ENCODE measurements at places on chromosomes 16 and 17.

DNA sequence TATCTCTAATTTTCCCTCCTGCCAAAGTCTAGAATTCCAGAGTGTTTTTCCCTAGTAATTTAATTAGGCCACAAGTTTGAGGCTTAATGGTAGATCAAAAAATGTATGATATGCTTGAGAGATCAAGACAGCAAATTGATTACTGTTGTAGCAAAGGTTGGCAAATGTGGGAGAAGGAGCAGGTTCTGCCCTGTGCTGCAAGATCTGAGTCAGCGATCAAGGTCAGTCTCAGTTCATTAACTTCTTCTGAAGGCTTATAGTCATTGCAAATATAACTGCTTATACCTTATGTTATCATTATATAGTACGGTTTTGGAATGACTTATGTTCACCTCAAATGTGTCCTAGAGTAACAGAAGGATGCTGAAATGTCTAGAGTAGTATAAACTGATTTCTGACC is 231.1 kb upstream of the TBX2 start:
- no peak for DNase-seq

GRCh38 chr17:57945996-57946797 is 9.0 kb downstream of the CUEDC1 start:
- DNase-seq, result no peak

DNA sequence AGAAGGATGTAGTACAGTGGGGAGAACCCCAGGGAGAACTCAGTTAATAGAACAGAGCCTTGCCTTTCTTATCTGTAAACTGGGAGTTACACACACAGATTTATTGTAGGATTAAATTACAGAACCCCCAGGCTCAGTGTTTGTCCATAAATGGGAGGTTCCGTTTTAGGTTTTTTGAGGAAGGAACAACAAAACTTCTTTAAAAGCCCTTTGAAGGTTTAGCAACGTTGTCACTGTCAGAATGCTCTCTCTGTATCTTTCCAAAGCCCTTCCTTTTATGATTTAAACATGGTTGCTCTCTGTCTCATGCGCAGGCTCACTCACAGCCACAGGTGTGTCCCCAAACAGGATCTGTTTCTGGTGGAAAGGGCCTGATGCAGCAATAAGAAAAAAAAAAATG is 9.4 kb upstream of the GNA13 start:
- DNase-seq, result no peak

- DNase-seq, result no peak
These were observed 3.1 kb downstream of the BAIAP2 start for GRCh38 chr17:81037798-81038733.

- DNase-seq, result no peak
These were observed 36.7 kb downstream of the ARHGAP17 start for GRCh38 chr16:24978370-24978914.

DNA sequence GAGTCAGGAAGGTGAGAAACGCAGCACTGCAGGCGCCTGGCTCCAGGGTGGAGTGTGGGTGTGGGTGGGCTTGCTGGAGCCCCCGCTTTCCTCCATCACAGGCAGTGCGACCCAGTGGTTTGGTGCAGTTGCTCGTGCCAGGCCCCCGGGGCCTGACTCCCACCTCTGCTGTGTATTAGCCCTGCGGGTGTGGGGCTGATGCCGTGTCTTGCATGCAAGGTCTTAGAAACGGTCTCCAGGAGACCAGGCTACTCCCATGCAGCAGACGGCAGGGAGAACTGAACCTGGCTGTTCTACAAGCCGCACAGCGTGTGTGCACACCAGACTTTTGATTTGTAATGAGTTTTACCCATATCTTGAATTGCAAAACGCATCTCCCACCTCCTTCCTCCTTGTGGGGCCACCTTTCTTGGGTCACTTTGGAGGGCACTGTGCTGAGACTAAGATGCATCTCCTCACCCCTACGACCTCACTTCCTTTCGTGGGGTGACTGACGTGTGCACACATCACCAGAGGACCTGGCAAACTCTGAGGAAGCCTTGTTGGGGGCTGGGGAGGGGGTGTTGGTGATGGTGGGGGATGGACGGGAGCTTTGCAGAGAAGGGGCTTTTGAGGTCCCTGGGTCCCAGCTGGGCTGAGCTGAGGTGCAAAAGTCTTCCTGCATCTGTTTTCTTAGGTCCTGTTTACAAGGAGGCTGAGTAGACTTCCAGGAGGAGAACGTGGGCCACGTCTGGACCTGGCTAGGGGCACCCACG is 101.8 kb upstream of the TNRC6C start:
- no peak for DNase-seq

GRCh38 chr17:77836557-77837041 is 121.9 kb upstream of the TNRC6C start:
- no peak for DNase-seq

GRCh38 chr16:86901483-86901882 is 323.1 kb downstream of the FOXL1 start:
- no peak for DNase-seq

GRCh38 chr17:48603959-48604769 is 622 bp downstream of the HOXB6 start:
- no peak for DNase-seq

DNA sequence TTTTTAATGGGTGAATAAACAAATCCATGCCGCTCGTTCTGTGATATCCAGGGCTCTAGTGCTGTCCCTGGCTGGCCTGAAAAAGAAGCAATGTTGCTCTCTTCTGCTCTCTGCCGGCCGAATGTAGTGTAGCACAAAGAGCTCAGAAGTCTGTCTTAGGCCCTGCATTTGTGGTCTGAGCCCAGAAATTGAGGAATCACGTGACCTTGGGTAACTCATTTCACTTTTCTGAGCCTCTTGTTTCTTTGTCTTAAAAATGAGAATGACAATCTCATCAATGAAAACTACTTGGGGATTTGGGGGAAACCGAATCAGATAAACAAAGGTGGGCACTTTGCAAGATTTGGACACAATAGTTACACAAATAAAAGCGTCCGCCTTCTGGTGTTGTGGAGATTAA is 381.6 kb upstream of the ASIC2 start:
- DNase-seq, result peak; percentile 33

GRCh38 chr17:72474243-72474642 is 353.4 kb downstream of the SOX9 start:
- DNase-seq, result no peak

- DNase-seq, result peak; percentile 14
These were observed 562 bp downstream of the USP31 start for GRCh38 chr16:23148513-23149266.

- DNase-seq, result no peak
These were observed 20.2 kb upstream of the TOX3 start for GRCh38 chr16:52567193-52567592.

DNA sequence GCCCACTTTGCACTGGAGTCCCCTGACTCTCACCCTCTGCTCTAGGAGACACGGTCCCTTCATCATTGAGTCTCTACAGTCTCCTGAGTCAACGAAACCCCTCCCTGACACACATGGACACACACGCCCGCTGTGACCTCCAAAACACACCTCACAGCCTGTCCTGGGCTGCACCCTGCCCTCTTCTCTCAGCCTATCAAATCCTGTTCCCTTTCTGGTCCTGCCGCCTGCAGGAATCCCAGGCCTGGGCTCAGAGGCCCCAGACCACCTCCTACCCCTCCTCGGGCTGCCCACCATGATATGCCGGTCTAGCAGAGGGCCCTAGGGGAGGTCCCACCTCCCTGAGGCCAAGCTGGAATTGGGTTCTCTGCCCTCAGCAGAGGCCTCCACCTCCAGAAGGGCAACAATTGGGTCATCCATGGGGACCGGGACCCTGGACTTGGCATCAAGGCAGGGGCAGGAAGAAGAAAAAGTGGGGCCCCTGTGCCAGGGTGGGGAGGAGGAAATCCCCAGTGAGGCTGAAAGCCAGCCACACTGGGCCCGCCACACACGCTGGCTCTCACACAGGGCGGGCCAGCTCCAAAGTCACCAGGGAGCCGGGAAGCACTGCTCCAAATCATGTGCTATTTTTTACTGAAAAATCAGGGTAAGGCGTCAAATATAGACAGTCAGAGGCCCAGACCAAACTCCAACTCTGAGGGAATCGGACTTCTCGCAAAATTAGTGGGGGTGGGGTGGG is 3.4 kb downstream of the PPP1R9B start:
- no peak for DNase-seq

GRCh38 chr16:70324998-70325747 is 21.5 kb upstream of the DDX19A start:
- no peak for DNase-seq

- DNase-seq, result no peak
These were observed 542 bp downstream of the GUCY2D start for GRCh38 chr17:8002721-8003593.

DNA sequence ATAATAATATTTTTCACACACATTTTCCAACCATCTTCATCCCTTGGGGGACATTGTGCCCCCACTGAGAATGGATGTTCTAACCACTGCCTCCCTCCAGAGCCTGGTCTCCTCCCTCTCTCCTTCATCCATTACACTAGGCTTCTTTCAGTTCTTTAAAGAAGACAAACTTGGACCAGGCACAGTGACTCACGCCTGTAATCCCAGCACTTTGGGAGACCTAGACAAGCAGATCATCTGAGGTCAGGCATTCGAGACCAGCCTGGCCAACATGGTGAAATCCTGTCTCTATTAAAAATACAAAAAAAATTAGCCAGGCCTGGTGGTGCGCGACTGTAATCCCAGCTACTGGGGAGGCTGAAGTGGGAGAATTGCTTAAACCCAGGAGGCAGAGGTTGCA is 6.5 kb downstream of the ALOX15 start:
- no peak for DNase-seq

GRCh38 chr17:48011405-48012150 is 26.0 kb downstream of the COPZ2 start:
- DNase-seq, result peak; percentile 38

DNA sequence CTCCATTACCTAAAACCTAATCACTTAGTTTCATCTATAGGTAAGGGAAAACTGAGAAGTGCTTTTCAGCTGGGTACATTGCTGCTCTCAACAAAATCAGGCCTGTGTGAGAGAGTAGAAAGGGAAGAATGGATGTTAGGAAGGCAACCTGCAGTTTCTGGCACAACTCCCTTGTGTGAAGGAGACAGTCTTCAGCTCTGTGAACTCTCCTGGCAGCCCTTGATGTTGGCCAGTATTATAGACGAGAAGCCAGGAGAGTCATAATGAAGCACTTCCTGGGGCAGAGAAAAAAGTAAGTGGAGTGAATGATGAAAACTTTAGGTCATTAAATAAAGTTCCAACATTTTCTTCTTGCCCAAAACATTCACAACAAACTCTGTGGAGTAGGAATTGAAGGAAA is 260.1 kb downstream of the IRX3 start:
- no peak for DNase-seq

All from stimulated activated CD4-positive, alpha-beta T cell treated with anti-CD3 and anti-CD28 coated beads, TNF-alpha, amount 100 ng/mL, for 48 hours (primary cell).